ENCODE measurements at places on chromosomes 11 and 22. TPM values are rescaled to one million over a fixed set of nuclear protein-coding genes. Genes with fewer than 3 reads are reported as not detected.

DNA sequence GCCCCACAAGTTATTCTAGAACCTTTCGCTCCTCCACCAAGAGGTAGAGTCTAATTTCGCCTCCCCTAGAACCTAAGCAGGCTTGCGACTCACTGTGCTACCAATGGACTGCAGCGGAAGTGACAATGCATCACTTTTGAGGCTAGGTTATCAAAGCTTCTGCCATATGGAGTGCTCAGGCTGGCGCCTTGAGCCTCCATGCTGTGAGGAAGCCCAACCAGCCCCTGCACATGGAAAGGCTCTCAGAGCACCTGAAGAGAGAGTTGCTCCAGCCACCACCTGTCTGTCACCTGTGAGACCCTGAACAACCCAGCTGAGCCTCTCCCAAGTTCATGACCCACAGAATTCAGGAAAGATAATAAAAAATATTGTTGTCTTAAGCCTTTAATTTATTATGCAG, 29.3 kb upstream of the CBX7 start:
- no peak for DNase-seq

- no peak for DNase-seq
These were observed 207.7 kb downstream of the CEP164 start for GRCh38 chr11:117535201-117535849.

DNA sequence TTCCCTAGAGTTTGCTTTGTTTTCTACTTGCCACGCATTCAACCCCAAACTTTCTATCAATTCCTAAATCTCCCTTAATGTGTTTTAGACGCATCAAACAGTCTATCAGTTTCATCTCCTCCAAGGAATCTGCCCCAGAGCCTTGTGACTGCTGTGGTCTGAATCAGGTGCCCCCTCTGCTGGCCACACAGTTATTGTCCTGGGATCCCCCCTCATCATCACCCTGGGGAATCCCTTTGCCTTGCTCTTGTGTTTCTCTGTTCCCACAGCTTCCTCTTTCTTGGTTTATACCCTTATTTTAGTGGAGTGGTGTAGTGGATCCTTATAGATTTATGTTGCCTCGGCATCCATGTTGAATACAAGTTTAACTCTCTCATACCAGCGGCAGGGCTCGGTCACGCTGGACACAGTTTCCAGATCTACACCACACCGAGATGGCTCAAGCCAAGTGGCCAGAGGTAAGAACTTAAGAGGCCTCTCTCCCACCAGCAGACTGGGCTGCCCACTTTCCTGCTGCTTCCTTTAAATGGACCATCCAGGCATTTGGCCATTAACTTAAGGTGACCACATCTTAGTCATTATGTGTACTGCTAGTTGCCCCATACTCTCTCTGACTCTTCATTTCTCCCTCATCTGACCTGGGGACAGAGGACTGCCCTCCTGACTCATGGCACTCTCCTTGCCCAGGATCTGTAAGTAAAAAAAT, 8.2 kb downstream of the UPB1 start:
- no peak for DNase-seq

GRCh38 chr22:22770280-22770871, 117.2 kb upstream of the IGLL5 start:
- DNase-seq = peak; percentile 79

- no peak for DNase-seq
These were observed 9.6 kb upstream of the CD248 start for GRCh38 chr11:66326261-66327111.

DNA sequence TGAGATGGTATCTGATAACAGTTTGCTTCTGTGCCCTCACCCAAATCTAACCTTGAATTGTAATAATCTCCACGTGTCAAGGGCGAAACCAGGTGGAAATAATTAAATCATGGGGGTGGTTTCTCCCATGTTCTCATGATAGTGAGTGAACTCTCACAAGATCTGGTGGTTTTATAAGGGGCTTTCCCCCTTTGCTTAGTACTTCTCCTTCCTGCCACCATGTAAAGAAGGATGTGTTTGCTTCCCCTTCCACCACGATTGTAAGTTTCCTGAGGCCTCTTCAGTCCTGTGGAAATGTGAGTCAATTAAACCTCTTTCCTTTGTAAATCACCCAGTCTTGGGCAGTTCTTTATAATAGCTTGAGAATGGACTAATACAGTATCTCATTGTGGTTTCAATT, 8.5 kb upstream of the OVCH2 start:
- DNase-seq = no peak

- DNase-seq = no peak
These were observed 16.0 kb downstream of the CALCA start for GRCh38 chr11:14956111-14956510.

GRCh38 chr11:64759722-64760719, at the start of gene PYGM:
Gene PYGM (minus strand): TSS chr11:64759974. CDS start chr11:64759898, 76 bp downstream.
- DNase-seq = no peak

DNA sequence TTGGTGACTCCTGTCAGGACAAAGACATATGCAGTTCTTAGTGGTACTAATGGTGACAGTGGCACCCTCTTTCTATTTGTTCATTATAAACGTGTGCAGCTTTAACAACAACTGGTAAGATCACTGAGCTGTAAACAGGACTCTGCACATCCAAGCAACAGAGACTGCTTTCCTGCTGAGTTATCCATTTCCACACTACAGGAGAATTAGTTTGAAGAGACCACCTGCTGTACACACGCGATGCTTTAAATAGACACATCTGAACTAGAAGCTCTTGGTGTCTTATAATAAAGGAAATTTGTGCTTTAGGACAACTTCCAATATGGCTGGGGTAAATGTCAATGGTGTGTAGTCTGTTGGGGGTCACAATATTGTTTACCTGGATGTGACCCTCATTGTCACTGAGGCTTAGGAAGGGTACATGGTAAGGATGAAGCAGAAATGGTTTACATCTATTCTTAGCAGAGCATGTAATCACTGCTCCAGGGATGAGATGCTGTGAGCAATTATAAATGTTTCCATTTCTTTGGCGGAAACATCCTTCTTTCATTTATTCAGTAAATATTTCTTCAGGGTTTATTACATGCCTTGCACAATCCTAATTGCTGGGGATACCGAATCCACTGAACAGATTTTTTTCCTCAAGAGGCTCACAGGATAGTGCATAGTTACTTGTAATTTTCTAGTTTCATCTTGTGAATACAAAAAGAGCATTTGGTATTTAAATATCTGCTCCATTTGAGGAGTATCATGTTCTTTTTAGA, 354.0 kb upstream of the CCDC90B start:
- no peak for DNase-seq

DNA sequence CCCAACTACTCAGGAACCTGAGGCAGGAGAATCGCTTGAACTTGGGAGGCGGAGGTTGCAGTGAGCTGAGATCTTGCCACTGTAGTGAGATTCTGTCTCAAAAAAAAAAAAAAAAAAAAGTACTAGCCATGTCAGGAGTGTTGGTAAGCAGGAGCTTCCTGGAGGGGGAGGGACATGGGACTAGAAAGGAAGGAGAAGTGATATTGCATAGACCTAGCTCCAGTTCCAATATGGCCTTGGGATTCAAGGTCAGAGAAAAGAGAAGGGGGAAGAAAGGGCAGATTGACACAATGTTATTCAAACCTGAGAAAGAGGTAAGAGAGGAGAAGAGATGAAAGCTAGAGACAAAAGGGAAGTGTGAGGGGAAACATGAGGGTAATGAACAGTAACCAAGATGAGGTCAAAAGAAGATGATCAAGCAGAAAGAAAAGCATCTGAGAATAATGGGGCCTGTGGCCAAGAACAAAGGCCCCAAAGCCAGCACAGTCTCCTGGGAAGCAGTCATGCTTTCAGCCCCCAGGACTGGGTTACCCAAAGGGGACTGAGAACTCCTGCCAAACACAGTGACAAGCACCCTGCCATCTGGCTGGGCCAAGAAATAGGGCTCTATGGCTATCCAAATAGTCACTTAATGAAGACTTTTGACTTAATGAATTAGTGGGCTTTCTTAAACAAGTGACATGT, 51.7 kb upstream of the FTH1 start:
- no peak for DNase-seq

DNA sequence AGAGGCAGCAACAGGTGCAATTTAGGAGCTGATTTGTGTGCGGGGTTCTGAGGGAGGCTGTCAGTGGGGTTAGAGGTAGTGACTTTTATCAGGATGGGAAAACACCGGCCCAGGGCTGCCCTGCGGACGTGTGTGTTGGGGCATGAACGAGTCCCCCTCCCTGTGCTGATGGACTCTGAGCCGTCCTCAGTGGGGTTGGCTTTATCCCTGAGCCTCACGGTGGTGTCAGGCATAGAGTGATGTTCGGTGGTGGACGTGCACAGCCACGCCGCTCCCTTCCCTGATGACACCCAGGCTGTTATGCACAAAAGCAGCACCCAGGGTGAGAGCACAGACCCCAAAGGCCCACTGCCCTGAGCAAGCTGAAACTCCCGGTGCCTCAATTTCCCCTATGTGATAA, 809.1 kb downstream of the BRD1 start:
- no peak for DNase-seq

DNA sequence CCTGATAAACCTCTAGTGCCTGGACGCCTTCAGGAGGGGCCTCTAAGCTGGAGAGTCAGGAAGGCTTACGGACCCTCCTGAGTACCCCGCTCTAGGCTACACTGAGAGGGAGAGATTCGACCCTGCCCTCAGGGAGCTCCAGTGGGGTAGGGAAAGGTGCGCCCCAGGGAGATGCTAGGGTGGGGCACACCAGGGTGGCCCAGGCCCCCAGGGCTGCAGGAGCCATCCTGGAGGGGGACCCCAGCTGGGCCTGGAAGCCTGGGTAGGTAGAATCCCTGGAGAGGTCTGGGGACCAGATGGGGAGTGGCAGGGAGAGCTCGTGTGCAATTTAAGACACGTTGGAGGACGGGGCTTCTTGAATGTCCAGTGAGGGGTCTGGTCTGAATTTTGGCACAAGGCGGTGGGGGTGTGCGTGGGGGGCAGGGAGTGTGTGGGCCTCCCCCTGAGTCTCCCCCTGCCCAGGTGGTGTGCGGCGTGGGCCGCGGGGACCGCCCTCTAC, 4.7 kb downstream of the CARNS1 start:
- no peak for DNase-seq

DNA sequence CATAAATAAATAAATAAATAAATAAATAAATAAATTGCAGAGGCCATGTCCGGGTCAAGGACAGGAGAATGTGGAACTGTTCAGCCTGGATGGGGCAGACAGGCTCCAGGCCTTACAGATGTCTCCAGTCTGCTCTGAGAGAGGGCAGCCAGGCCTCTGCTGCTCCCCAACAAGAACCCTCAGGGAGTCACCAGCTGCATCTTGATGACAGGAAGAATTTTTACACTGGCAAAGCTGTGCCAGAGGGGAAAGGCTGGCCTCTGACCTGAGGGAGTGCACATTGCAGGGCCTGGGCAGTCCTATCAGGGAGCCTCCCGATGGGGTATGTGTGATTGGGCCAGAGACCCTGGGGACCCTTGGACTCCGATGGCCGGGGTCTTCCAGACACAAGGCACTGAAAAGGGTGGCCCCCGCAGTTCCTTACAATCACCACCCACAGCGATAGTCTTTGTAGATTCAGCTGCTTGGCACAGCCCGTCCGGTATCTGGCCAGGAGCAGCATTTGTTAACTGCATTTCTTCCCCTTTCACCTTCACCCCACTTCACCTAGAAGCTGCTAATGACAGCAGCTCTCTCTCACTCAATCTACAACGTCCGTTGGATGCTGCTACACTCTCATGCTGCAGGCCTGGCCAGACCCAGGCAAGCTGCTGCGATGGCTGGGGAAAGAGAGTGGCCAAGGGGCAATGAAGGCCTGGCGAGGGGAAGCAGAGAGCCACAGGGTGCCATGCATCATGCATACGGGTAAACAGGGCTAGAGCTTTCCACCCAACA, 8.1 kb downstream of the MOGAT2 start:
- DNase-seq = no peak

DNA sequence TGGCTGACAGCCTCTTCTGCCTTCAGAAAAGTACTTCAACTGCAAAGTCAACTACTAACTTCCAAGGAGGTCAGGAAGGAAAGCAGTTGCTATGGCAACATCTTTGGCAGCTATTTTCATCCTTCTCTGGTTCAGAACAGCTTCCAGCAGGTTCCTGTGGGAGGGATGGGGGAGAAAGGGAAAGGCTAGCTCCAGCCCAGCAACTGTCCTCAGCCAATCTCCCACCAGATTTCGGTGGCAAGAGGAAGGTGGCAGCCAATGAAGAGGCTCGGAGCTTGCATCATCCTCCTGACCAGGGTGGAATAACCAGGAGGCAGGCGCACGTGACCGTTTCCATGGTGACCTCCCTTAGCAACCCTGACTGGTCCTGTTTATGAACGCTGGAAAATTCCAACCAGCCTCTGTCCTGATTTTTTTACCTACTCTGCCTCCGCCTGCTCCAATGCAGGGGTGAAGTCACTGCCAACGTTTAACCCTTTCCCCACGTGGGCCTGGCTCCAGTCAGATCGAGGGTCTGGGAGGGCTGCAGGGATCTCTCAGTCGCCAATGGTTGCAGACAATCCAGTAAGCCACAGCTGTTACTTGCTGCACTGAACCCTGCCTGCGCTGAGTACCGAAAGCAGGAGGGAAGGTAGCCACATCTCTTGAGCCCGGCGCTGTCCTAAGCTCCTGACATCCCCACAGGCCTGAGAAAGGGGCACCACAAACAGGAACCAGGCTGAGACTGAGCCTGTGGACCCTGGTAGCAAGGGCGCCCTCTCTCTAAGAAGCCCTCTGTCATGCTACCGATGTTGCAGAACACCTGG, 11.2 kb upstream of the MALAT1 start:
- peak; percentile 85 for DNase-seq

- DNase-seq = peak; percentile 43
These were observed 180.4 kb upstream of the B3GAT1 start for GRCh38 chr11:134592391-134592990.

DNA sequence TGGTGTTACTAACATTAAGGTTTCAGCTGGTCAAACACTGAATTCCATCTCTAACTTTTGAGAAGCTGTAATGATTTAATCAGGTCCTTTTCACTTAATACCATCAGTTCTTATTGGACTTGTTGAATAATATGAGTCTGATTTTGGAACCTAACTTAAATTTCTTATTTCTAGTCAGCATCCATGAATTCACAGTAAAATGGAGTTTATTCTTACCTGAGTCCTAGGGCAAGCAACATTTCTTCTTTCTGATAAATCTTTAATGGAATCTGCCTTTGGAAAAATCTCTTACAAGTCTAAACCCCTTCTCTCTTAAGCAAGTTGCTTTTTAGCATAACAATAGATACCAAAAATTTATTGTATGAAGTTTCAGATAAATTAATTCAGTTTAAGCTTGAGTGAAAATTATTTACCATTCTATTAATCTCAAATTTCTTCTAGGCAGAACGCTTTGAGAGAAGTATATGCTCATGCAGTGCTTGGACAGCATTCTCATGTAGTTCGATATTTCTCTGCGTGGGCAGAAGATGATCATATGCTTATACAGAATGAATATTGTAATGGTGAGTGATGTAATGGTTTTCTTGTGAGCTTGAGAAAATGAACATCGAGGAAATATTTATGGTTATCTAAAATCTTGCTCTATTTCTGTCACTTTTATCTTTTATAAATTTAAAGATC, 3.4 kb downstream of the WEE1 start:
- no peak for DNase-seq

- DNase-seq = no peak
These were observed 10.8 kb downstream of the LARGE2 start for GRCh38 chr11:45933131-45933831.

- peak; percentile 65 for DNase-seq
These were observed 57.8 kb downstream of the ENDOD1 start for GRCh38 chr11:95147364-95147905.

The POU2AF2 gene
- polyA plus RNA-seq = not detected

The MMP12 gene
- not detected for polyA plus RNA-seq

The GRIA4 gene
- not detected for polyA plus RNA-seq

The GRAP2 gene
- polyA plus RNA-seq = 0.47 TPM

The CLMP gene
- polyA plus RNA-seq = 0.42 TPM

The OR5B21 gene
- polyA plus RNA-seq = not detected

The TRIM49 gene
- not detected for polyA plus RNA-seq

The FAM181B gene
- 0.03 TPM for polyA plus RNA-seq

The SPCS2 gene
- 186 TPM for polyA plus RNA-seq

The FAM111B gene
- 0.32 TPM for polyA plus RNA-seq
